CD4-positive, alpha-beta T cell treated with Interleukin-6 for 4 hours (primary cell): ENCODE measurements at places on chromosomes 3 and 15.

- DNase-seq: no peak
These were observed 8.7 kb upstream of the ATP13A4 start for GRCh38 chr3:193563426-193563825.

DNA sequence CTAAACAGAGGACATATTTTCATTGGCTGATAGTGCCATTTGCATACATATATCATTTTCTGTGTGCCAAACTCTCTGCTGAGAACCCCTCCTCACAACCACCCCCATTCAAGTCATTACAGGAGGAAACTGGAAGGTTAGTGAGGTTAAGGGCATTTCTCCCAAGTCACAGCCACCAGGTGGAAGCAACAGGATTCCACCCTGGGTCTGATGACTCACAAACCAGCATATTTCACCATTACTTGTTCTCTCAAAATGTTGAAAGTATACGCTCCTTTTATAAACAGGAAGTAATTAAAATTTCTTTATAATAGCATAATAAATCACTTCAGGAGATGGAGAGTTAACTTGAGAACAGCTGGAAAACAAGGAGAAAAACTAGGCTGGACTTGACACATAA, 398.6 kb upstream of the WNT5A start:
- DNase-seq: no peak

- no peak for DNase-seq
These were observed 34.7 kb upstream of the SACM1L start for GRCh38 chr3:45654397-45654944.

DNA sequence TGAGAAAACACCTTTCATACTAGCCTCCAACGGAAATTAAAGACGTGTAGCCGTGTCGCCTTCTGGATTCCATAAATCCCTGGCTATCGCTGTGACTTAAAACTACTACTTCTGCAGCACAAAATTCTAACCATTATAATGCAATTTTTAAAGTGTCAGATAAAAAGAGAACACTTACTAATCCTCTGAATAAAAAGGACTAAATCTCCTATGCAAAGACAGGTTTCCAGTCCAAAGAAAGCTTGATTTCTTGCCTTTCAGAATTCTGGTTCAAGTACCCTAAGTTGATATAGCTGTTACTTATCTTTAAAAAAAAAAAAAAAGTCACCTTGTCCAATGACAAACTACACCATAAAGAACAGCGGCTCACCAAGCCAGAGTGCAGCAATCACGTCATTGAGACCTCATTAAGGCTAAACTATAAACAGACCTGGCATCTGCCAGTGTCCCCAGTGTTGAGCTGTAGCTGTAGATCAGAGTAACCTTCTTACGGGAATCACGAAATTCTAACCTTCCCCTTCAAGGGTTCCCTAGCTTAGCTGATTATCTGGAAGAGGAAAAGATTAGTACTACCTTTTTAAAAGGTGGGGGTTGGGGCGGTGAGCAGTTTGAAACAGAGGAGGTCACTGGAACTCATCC, 2.2 kb downstream of the ABCC5 start:
- no peak for DNase-seq
